ENCODE measurements at places on chromosomes 6 and 20. TPM values are rescaled to one million over a fixed set of nuclear protein-coding genes. Genes with fewer than 3 reads are reported as not detected.

The EMILIN3 gene
- total RNA-seq, result 0.47 TPM

The SALL4 gene
- 1.3 TPM for total RNA-seq

The GFOD1 gene
- total RNA-seq, result 1.2 TPM

The GCNT2 gene
- total RNA-seq, result 6.4 TPM

The GMPR gene
- total RNA-seq, result 3.8 TPM

The CARMIL1 gene
- 7.4 TPM for total RNA-seq

The PXDC1 gene
- 19.6 TPM for total RNA-seq

The RNF144B gene
- 0.52 TPM for total RNA-seq

The SYNCRIP gene
- total RNA-seq, result 119 TPM

The HLA-DQA2 gene
- not detected for total RNA-seq

The PPP1R18 gene
- 47.9 TPM for total RNA-seq

The REM1 gene
- 0.18 TPM for total RNA-seq
